T-helper 17 cell (primary cell): ENCODE measurements at places on chromosomes 13 and 19.
A peak's percentile ranks its signal among the peaks of the same experiment; 100 is the strongest.

DNA sequence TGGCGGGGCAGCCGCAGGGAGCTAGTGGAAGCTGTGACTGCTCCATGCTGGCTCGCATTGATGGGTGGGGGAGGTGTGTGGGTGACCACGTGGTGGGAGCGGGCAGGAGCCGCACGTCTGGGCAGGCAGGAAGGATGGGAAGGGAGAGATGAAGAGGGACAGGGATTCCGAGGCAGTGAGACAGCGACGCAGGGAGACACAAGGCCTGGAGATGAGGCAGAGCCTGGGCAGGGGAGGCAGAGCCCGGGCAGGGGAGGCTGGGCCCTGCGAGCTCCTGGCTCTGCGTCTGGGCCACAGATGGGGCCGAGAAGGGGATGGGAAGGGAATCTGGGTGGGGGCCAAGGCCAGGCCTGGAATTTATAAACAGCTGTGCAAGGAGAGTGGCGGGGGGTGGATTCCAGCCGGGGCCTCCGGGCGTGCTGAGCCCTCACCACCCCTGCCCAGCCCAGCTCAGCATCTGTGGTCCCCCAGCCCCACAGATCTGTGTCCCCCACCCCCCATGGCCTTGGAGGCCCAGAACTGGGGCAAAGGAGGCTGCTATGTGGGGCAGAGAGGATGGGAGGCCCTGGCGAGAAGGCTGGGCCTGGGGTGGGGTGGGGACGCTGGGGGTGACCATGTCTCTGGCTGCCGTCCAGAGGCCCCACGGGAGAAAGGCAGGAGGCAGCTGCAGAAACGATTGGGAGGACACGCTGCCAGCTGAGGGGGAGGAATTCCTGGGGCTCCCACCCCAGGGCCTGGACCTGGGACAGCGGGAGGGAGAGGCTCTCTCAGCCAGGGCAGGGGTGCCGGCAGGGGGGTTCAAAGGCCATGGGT lies 6.0 kb downstream of the EHD2 start:
- no peak for DNase-seq

GRCh38 chr13:43475140-43475539 lies 311.6 kb downstream of the ENOX1 start:
- DNase-seq: no peak

GRCh38 chr19:57280962-57281400 lies 696 bp downstream of the ZNF460 start:
- DNase-seq: no peak

DNA sequence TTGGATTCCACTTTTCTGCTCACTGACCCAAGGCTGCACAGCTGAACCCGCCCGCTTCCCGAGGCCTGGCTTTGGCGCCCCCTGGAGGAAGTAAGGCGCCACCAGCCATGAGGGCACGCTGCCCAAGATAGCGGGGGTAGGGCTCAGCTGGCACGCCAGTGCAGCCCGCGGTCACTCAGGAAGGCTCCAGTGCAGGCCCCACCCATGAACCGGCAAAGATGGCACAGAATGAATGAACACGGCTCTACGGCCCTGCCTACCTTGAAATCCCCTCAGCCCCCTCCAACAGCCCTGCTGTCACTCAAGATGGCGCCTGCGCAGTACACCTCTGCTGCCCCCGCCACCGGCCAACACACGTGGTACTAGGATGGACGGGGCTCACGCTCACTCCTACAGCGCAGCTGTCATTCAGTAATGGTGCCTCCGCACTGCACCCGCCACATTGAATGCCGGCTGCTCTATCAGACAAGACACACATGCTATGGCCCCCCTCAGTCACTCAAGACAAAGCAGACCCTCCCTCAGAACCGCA lies 3.0 kb downstream of the PEG3 start:
- no peak for DNase-seq

DNA sequence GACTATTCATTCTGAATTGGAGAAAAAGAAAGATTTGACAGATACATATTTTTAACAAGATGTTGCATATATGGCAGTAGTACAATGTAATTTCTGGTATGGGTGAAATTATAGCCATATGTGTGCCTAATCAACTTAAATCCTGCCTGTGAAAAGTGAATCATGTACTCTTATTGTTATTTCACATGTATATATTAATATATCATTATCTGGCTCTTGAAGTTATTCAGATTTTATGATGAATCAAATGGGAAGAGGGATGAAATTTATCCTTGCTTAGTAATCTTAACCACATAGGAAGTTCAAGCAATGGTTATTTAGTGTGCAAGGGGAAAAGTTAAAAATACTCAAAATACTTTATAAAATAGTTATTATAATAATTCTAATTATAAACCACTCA lies 80.5 kb downstream of the GPC6 start:
- DNase-seq: no peak

DNA sequence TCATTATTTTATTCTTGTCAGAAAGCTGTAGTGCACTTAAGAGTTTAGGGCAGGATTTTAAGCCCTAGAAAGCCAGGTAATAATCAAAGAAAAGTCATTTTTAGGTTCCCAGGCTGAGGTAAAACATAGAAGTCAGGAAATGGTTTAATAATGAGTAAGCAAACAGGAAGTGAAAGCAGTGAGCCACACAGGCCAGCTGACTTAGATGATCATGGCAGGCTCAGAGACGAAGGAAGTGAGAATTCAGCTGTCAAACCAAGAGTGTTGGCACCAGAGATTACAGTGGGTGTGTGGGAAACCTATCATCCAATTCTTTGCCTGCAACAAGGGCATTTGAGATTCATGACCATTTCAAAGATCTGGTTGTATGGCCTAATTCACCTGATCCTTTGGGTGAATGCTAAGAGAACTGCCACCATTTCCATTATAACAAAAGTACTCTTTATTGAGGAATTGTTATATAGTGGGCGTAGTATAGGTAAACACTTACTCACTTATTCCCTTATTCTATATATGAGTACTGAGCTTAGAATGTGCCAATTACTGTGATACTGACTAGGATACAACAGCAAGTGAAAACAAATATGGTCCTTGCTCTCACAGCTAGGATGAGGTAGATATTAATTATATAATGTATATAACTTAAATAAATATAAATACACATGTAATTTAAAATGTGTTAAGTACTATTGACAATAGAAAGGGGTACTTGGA lies 103.7 kb upstream of the EDNRB start:
- DNase-seq: no peak

- no peak for DNase-seq
Measured at GRCh38 chr13:63517371-63517770, 2101.7 kb upstream of the PCDH20 start.

DNA sequence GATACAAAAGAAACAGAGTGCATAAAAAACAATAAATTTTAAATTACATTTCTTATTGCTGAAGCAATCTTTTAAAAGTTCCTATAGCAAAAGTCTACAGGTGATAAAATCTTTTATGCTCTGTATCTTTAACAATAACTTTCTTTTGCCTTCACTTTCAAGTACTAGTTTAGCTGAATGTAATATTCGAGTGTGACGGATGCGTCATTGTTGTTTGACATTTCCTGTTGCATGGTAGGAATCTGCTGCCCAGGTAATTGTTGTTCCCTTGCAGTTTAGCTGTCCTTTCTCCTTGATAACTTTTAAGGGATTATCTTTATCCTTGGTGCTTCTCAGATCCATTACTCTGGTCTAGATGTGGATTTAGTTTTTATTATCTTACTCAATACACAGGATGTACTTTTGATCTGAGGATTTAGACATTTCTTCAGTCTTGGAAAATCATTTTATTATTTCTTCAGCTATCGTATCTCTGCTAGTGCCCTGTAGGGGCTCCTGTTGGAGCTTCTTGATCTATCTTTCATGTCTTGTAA lies 2.1 kb upstream of the CPB2 start:
- no peak for DNase-seq

DNA sequence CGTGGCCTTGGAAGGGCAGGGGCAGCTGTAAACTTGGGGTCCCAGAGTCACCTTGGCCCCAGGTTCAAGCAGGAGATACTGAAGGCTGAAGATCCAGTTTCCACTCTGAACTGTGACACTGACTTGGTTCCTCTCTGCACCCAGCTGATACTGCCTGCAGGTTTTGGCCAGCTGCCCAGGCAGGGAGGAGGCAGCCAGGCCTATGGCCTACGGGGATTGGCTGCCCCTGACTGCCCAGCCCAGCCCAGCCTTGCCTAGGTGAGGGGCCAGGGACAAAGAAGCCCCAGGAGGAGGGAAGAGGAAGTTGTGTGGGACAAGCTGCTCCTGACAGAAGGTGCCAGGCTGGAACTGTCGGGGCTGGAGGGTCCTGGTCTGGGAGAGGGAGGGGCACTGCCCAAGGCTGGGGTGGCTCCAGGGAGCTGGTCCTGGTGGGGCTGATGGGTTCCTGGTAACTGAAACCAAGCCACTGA lies 51.7 kb upstream of the CYP4F8 start:
- no peak for DNase-seq

DNA sequence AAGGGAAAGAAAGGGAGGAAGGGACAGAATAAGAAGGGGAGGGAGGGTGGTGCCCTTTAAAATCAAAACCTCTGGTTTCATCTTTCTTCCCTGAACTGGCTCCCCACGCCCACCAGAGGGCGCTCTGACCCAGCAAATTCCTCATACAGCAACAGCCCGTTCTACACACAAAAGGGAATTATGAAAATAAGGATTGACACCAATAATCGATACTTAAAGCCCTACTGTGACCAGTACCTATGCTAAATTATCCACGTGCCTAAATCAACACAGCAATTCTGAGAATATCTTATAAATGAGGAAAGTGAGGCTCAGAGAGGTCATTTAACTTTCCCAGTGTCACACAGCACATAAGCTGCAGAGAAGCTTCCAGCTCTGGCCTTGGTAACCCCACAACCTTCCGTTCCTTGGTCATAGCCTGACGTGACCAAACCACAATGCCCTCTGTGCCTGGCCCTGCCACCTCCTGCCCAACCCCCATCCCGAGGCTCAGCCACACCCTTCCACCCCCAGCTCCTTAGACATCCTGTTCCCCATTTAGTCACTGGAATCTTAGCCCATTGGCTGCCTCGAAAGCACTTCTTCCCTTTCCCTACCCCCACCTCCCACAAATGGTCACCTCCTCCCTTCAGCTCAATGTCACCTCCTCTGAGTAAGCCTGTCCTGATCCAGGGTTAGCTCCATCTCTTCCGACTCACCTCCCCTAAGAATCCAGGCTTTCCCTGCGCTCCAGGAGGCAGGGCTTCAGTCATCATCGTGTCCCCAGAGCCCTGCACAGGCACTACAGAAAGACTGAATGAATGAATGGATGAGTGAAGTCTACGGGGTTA lies 34.2 kb upstream of the PNMA8B start:
- peak; percentile 65 for DNase-seq

DNA sequence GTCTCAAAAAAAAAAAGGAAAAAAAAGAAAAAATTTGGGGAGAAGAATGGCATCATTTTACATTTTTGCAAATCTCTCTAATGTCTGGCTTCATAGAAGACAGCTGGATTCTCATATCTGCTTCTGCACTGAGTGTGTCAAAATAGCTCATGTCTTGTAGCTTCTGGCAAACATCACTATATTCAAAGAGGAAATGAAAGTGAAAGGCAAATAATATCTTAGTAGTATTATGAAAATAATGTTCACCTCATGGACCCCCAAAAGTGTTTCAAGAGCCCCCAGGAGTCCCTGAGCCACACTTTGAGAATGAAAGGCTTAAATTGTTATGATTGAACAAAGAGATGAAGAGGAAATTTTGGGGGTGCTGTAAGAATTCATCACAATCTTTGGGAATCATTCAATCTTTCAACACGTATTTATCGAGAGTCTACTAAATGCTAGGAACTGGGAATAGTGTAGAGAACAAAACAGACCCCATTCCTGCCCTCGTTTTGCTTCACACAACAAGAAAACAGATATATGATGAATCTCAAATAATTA lies 1.2 kb upstream of the SLC6A16 start:
- DNase-seq: no peak

- no peak for DNase-seq
Measured at GRCh38 chr19:42872608-42873007, 6.9 kb downstream of the PSG1 start.

- peak; percentile 73 for DNase-seq
Measured at GRCh38 chr19:17469481-17470067, 750 bp upstream of the SLC27A1 start.

DNA sequence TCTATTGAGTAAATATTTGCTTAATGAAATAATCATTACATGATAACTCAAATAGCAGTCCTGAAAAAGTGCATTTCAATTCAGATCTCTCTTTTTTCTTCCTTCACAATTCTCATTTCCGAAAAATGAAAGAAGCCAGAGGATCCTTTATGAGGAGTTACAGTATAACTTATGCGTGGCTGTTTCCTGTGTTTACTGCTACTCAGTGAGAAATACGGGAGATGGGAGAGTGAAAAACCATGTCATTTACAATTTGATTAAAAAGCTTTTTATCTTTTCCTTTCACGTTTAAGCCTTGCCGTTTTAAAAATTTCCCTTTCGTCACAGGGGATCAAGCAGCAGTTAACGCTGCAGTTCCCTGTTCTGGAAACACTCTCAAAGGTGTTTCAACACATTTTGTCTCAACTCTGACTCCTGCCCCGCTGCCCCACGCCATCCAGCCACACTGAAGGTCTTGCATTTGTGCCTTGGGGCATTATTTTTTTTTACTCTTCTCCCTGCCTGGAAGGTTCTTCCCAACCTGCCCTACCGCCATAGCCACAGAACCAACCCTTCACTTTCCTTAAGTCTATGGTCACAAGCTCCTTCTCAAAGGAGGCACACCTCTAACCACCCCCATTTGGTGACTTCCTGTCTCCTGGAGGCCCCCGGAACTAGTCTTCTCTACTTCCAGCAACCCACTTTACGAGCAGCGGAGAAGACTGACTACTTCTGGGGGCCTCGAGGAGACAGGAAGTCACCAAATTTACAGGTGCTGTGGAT lies 17.0 kb downstream of the KL start:
- DNase-seq: no peak

DNA sequence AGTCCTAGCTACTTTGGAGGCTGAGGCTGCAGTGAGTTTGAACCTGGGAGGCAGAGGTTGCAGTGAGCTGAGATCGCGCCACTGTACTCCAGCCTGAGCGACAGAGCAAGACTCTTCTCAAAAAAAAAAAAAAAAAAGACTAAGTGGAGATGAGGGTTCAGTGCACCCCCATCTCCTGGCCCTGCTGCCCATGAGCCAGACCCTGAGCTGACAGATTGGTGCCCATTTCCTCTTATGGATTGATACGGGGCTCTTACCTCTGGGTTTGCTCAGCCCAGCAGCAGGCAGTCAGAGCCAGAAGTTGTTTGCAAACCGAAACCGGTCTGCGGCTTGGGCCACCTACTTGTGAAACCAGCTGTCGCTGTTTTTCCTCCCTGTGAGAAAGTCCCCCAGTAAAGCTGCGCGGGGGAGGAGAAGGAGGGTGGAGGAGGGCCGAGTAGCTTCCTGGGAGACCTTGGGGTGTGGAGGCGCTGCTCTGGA lies 36.9 kb downstream of the ARRDC2 start:
- peak; percentile 64 for DNase-seq

GRCh38 chr19:40144151-40144550 lies 47.1 kb upstream of the MAP3K10 start:
- no peak for DNase-seq

GRCh38 chr19:20320191-20320590 lies 153.2 kb downstream of the ZNF486 start:
- DNase-seq: no peak

GRCh38 chr19:16660763-16661479 lies at the start of gene TMEM38A:
Gene TMEM38A (plus strand): TSS chr19:16661139. CDS start chr19:16661218, 79 bp downstream.
- DNase-seq: peak; percentile 24

DNA sequence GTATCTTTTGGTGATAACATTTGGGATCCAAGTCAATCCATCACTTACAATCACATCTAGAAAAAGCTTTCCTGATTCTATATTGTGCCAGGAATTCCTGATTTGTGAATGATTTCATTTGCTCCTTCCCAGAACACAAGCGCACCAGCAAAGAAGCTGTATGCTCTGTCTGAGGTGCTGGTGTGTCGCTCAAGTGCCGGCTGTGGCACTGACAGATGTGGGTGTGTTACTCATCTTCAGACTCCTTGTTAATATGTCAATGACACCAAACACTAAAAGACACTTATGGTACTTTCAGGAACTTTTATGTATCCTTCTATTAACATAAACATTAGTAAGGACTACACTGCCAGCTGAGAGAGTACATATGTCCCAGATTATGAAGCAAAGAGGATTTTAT lies 429.1 kb downstream of the ITGBL1 start:
- no peak for DNase-seq
